ENCODE measurements at places on chromosomes 2 and 18. TPM values are rescaled to one million over a fixed set of nuclear protein-coding genes. Genes with fewer than 3 reads are reported as not detected.

DNA sequence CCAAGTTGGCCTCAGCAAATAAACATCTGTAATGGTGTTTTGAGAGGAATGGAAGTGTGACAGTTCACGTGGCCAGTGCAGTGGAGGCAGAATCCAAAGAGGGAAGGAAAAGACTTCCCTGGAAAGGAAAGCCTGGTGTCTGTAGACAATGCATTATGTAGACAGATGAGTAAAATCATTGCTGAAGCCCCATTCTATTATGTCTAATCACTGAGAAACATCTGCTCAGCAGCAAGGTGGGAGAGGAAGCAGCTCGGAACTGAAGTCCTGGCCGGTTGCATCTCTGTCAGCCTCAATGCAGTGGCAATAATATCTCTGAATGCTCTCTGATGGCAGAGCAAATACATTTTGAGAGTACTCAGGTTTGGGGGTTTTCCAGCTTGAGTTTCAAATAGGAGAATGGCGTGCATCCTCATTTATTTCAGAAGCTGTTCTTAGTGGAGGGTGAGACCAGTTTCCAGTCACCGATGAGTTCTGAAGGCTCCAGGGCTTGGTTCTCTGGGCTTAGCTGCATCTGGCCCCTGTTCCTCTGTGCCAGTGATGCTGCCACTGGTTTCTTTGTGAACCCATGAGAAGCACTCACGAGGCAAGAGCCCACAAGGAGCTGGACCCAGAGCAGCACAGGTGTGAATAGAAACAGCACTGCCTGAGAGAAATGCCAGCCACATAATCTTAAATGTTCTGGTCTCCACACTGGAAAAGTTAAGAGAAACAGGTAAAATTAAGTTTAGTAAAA, 63.3 kb downstream of the RPIA start:
- DNase-seq = no peak

GRCh38 chr2:207764096-207764630, 5.5 kb downstream of the FZD5 start:
- DNase-seq = no peak

- no peak for DNase-seq
Measured at GRCh38 chr2:114049826-114050225, 159.9 kb downstream of the ACTR3 start.

GRCh38 chr18:26764586-26764985, 100.9 kb downstream of the AQP4 start:
- no peak for DNase-seq

- no peak for DNase-seq
Measured at GRCh38 chr2:96838345-96839292, 5.2 kb downstream of the ANKRD23 start.

EHBP1 gene
- 45.6 TPM for total RNA-seq

Data from progenitor cell of endocrine pancreas (in vitro differentiated cells).